ENCODE measurements at places on chromosomes 7 and 10. TPM values are rescaled to one million over a fixed set of nuclear protein-coding genes. Genes with fewer than 3 reads are reported as not detected.

ZNF518A gene
- total RNA-seq, result 22.8 TPM

MSMB gene
- not detected for total RNA-seq

- DNase-seq, result no peak
Measured at GRCh38 chr10:76554478-76554877, 1083.1 kb downstream of the KCNMA1 start.

GRCh38 chr7:44289341-44290251, 35.8 kb downstream of the CAMK2B start:
- no peak for DNase-seq

DNA sequence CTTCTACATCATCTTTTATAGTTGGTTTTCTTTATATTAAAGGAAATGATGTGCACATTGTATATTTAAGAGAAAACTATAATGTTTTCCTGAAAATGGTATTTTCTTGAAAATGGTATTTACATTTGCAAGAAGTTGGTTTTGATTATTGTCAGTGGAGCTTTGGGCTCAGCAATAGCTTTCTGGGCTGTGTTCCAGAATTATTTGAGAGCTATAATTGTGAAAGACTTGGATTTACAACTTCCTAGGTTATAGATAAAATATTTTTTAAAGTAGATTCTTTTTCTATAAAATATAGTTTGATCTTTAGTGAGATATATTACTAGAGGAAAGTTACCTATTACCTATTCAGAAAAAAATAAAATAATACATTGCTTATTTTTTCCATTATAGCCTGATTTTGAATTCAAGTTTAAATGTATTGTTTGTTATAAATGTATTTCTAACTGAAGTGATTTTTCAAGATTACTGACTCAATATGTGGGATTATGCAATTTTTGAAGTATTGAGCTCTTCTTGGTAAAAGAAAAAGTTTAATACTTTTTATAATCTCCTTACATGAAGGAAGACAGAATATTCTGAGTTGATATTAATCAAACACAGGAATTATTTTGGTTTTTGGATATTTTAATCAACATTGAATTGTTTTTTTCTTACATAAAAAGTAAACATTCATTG, 20.2 kb downstream of the GNAI1 start:
- no peak for DNase-seq

Measured in T-cell (primary cell).